Activated naive CD8-positive, alpha-beta T cell treated with anti-CD3 and anti-CD28 coated beads, Interleukin-2, amount 10 ng/mL, durations not matched to agents 7 days and 5 days (primary cell): ENCODE measurements at places on chromosomes 1 and 21. TPM values are rescaled to one million over a fixed set of nuclear protein-coding genes. Genes with fewer than 3 reads are reported as not detected.

WARS2 gene
- 8.5 TPM for total RNA-seq

NTNG1 gene
- not detected for total RNA-seq

CD34 gene
- total RNA-seq: not detected

RNF19B gene
- total RNA-seq: 21.6 TPM

GMEB1 gene
- total RNA-seq: 31.7 TPM

TMCC2 gene
- total RNA-seq: 3.4 TPM

TARBP1 gene
- total RNA-seq: 42.9 TPM

INKA2 gene
- 2.0 TPM for total RNA-seq

LRRC8B gene
- 13.9 TPM for total RNA-seq

TSTD1 gene
- 84.9 TPM for total RNA-seq

RNPC3 gene
- total RNA-seq: 47.8 TPM

SRSF10 gene
- total RNA-seq: 202 TPM

AKNAD1 gene
- not detected for total RNA-seq

LCE3D gene
- not detected for total RNA-seq

XCL2 gene
- total RNA-seq: 19.3 TPM

DNA sequence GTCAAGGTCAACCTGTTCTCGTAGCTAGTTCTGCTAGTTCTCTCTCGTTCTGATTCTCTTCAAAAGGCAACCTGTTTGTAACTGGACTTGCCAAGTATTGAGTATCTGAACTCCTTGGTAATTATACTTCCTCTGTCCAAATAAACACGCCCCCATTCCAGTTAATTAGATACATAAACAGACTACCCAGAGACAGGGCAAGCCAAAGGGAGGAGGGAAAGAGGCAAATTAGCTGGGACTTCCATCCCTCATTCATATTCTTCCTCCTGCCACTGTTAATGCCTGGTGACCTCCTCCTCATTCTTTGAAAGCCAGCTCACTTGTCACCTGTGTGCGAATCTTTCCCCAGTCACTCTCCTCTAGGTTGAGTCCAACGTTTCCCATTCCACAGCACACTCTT is 62.9 kb downstream of the LPAR3 start:
- no peaks in the 10 kb centered on the region for H3K27me3 ChIP-seq
- peaks cover 2% of the 10 kb centered on the region for H3K4me1 ChIP-seq
- H3K36me3 ChIP-seq: peaks cover 3% of the 10 kb centered on the region
- no peak overlapping the region for H3K27ac ChIP-seq

DNA sequence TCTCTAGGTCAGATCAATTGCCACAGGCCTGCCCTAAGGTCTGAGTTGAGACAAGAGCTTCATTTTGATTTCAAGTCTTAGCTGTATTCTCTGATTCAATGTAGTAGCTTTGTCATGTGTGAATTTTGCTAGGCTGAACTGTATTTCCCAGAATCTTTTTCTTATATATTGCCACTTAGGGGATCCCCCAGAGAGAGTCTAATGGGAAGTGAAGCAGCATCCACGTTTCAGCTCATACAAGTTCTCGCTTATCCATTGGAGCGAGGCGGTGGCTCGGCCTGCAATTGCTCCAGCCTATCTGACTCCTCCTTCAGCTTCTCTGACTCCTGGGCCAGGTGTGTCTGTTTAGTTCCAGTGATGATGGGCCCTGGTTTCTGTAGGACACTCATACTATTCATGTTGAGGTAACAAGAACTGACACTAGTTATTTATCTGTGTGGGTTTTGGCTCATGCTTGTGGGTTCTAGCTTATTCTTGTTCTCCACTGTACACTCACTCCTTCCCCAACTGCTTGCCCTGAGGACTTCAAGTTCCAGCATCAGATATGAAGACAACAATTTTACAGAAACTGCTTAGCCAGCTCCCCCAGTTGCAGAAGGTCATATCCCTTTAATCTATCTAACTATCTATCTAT is 48.2 kb downstream of the TBX19 start:
- H3K36me3 ChIP-seq: no peaks in the 10 kb centered on the region
- no peaks in the 10 kb centered on the region for H3K27me3 ChIP-seq
- H3K4me3 ChIP-seq: no peak overlapping the region
- H3K27ac ChIP-seq: no peak overlapping the region
- H3K4me1 ChIP-seq: peaks cover 4% of the 10 kb centered on the region

- DNase-seq: no peak
- H3K4me1 ChIP-seq: peaks cover 52% of the 10 kb centered on the region
- H3K4me3 ChIP-seq: no peak overlapping the region
- H3K27me3 ChIP-seq: no peaks in the 10 kb centered on the region
- H3K27ac ChIP-seq: no peak overlapping the region
Measured at GRCh38 chr1:66359815-66360214, 174.1 kb upstream of the SGIP1 start.

DNA sequence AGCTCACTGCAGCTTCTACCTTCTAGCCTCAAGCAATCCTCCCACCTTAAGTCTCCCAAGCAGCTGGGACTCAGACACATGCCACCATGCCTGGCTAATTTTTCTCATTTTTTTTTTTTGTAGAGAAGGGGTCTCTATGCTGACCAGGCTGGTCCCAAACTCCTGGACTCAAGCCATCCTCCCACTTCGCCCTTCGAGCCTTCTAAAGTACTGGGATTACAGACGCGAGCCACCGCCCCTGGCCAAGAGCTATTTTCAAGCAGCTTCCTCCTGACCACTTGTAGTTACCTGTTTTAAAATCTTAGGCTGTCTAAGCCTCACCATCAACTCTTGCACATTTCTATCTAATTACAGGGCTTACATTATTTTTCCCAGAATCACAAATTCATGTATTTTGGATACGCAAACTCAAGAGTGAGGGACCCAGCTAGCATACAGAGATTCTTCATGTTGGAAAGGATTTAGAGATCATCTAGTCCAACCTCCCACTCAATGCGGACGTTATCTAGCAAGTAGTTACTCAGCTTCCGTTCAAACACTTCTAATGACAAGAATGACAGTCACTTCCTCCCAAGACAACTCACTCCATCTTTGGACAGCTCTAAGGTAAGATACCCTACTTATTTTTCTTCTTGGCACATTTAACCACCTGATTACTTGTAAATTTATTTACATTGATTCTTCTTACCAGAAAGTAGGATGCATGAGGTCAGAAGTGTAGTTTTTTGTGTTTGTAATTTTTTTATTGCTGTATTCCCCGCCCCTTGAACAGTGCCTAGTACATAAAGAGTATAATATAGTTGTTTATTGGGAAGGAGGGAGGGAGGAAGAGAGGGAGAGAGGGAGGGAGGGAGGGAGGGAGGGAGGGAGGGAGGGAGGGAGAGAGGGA is 65.4 kb downstream of the LUZP1 start:
- peaks cover 14% of the 10 kb centered on the region for H3K36me3 ChIP-seq
- H3K4me1 ChIP-seq: peaks cover 35% of the 10 kb centered on the region
- no peaks in the 10 kb centered on the region for H3K27me3 ChIP-seq
- peak overlapping the region; percentile 75 for H3K4me3 ChIP-seq

GRCh38 chr1:11486231-11487009 is 7.5 kb downstream of the DISP3 start:
- H3K4me1 ChIP-seq: no peaks in the 10 kb centered on the region
- no peaks in the 10 kb centered on the region for H3K36me3 ChIP-seq
- H3K27ac ChIP-seq: no peak overlapping the region
- no peak overlapping the region for H3K4me3 ChIP-seq

GRCh38 chr1:167784876-167785550 is 63.2 kb downstream of the MPZL1 start:
- H3K36me3 ChIP-seq: peaks cover 20% of the 10 kb centered on the region
- H3K4me3 ChIP-seq: no peak overlapping the region
- no peak for DNase-seq

- H3K4me3 ChIP-seq: no peak overlapping the region
- DNase-seq: no peak
- no peak overlapping the region for H3K27ac ChIP-seq
- H3K27me3 ChIP-seq: peaks cover 7% of the 10 kb centered on the region
Measured at GRCh38 chr1:18010945-18011344, 96.7 kb upstream of the IGSF21 start.

- peaks cover 2% of the 10 kb centered on the region for H3K27me3 ChIP-seq
- no peak overlapping the region for H3K4me3 ChIP-seq
- H3K36me3 ChIP-seq: no peaks in the 10 kb centered on the region
- no peak overlapping the region for H3K27ac ChIP-seq
Measured at GRCh38 chr1:180252638-180253536, 22.8 kb downstream of the LHX4 start.

- no peaks in the 10 kb centered on the region for H3K36me3 ChIP-seq
- no peaks in the 10 kb centered on the region for H3K27me3 ChIP-seq
- no peaks in the 10 kb centered on the region for H3K4me1 ChIP-seq
- H3K27ac ChIP-seq: no peak overlapping the region
Measured at GRCh38 chr1:194568610-194569009, 1382.2 kb upstream of the B3GALT2 start.

GRCh38 chr1:85581802-85582686 is 1.5 kb downstream of the CCN1 start:
- peak overlapping the region; percentile 86 for H3K4me3 ChIP-seq
- peaks cover 59% of the 10 kb centered on the region for H3K27me3 ChIP-seq
- H3K4me1 ChIP-seq: peaks cover 20% of the 10 kb centered on the region
- DNase-seq: no peak

GRCh38 chr1:183588827-183589226 is 1.4 kb downstream of the NCF2 start:
- H3K4me1 ChIP-seq: peaks cover 31% of the 10 kb centered on the region
- peak overlapping the region; percentile 93 for H3K27ac ChIP-seq
- peak overlapping the region; percentile 75 for H3K4me3 ChIP-seq
- H3K36me3 ChIP-seq: no peaks in the 10 kb centered on the region
- DNase-seq: no peak
- H3K27me3 ChIP-seq: no peaks in the 10 kb centered on the region

DNA sequence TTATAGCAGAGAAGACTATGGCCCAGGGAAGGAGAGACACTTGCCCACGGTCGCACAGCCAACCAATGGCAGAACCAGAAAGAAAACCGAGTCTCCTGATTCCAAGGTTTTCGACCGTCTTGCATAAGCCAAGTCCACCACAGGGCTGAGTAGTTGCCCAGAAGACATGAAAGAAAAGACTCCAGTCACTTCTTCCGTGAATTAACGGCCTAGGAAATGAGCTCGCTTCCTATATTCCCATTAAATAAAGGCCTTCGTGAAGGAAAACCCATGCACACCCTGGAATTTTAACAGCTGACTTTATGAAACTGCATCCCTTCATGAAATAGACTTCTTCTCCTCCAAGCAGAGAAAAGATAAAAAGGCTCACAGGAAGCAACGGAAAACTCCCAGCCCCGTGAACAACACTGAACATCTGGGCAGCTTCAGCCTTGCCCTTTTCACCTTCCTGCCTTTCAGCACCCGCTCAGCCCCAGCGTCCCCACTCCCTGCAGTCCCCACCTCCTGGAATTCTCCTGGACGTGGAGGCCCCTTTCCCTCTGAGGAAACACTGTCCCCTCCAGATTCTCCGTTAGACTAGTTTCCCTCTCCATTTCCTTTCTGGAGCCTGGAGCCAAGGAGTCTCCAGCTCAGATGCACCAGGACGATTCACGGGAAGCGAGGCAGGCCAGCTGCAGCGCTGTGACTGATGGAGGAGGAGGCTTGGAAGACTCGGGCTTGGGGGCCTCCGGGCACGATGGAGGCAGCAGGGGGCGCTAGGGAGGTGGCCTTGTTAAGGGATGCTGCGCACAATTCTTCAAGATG is 2.7 kb upstream of the MYOC start:
- H3K27ac ChIP-seq: no peak overlapping the region
- H3K4me3 ChIP-seq: peak overlapping the region; percentile 65
- peaks cover 19% of the 10 kb centered on the region for H3K27me3 ChIP-seq
- H3K36me3 ChIP-seq: no peaks in the 10 kb centered on the region

GRCh38 chr1:50111503-50111902 is 2.8 kb downstream of the ELAVL4 start:
- H3K4me1 ChIP-seq: peaks cover 12% of the 10 kb centered on the region
- H3K4me3 ChIP-seq: no peak overlapping the region
- H3K36me3 ChIP-seq: no peaks in the 10 kb centered on the region
- DNase-seq: no peak
- H3K27me3 ChIP-seq: peaks cover 37% of the 10 kb centered on the region

GRCh38 chr1:28056129-28056925 is 32.1 kb downstream of the EYA3 start:
- H3K36me3 ChIP-seq: peaks cover 18% of the 10 kb centered on the region
- DNase-seq: peak; percentile 40

- H3K27me3 ChIP-seq: peaks cover 14% of the 10 kb centered on the region
- no peak overlapping the region for H3K27ac ChIP-seq
- no peak for DNase-seq
- H3K4me1 ChIP-seq: peaks cover 15% of the 10 kb centered on the region
Measured at GRCh38 chr1:175073633-175074032, 6.0 kb downstream of the TNN start.

- no peaks in the 10 kb centered on the region for H3K36me3 ChIP-seq
- DNase-seq: no peak
- no peaks in the 10 kb centered on the region for H3K4me1 ChIP-seq
- H3K27me3 ChIP-seq: peaks cover 26% of the 10 kb centered on the region
Measured at GRCh38 chr1:61149010-61149860, 66.9 kb downstream of the NFIA start.

DNA sequence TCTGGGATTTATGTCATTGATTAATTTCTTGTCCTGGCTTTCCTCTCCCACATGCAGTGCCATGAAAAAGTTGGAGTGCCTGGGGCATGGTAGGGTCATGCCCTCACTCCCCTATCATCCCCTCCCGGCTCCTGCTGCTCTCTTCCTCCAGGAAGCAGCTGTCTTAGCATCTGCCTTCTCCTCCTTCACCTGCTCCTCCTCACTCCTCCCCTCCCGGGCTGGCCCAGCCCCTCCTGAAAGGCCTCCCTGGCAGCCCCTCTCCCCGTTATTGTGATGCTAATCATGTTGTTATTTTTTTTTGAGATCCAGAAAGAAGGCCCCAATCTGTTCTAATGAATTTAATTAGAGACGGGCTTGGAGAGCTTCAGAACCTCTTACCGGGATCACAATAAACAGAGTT is 36.3 kb upstream of the NFASC start:
- no peak overlapping the region for H3K27ac ChIP-seq
- H3K4me1 ChIP-seq: no peaks in the 10 kb centered on the region
- DNase-seq: no peak
- H3K36me3 ChIP-seq: no peaks in the 10 kb centered on the region

GRCh38 chr1:24126018-24126671 is 14.2 kb upstream of the MYOM3 start:
- H3K27me3 ChIP-seq: peaks cover 8% of the 10 kb centered on the region
- no peaks in the 10 kb centered on the region for H3K36me3 ChIP-seq
- no peak for DNase-seq
- H3K4me3 ChIP-seq: no peak overlapping the region

DNA sequence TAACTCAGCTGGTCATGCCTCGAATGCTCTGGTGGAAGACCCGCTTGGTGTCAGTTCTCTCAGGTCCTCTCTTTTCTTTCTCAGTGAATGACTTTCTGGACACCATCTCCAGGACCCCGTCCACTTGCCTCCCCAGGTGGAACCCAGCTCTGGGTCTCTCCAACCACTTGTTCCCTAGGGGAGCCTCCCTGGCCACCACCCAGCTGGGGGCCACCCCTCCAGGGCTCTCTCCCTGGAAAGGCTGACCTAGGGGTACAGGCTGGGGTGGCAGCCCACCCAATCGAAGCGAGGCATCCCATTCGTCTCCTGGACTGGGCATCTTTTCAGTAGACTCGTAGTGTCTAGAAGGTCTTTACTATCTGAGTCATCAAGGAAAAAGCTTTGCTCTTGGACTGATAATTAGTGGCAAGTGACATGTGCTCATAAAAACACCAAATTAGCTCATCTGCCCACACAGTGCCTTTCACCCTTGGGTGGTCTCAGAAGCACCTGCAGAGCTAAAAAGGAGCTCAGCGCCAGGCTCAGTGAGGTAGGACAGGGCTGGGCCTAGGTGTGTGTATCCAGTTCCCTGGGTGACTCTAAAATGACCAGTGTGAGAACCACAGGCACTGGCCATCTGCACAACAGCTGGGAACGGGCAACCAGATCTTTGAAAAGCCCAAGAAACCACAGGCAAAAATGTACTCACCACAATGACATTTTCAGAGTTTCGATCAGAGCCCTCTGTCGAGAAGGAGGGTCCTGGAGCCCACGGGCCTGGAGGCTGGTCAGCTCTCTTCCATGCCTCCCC is 2.4 kb upstream of the PDXK start:
- no peak for DNase-seq
- H3K36me3 ChIP-seq: peaks cover 4% of the 10 kb centered on the region
- peaks cover 19% of the 10 kb centered on the region for H3K4me1 ChIP-seq
- no peak overlapping the region for H3K27ac ChIP-seq
- no peak overlapping the region for H3K4me3 ChIP-seq
